ENCODE measurements at places on chromosomes 16 and 17.

DNA sequence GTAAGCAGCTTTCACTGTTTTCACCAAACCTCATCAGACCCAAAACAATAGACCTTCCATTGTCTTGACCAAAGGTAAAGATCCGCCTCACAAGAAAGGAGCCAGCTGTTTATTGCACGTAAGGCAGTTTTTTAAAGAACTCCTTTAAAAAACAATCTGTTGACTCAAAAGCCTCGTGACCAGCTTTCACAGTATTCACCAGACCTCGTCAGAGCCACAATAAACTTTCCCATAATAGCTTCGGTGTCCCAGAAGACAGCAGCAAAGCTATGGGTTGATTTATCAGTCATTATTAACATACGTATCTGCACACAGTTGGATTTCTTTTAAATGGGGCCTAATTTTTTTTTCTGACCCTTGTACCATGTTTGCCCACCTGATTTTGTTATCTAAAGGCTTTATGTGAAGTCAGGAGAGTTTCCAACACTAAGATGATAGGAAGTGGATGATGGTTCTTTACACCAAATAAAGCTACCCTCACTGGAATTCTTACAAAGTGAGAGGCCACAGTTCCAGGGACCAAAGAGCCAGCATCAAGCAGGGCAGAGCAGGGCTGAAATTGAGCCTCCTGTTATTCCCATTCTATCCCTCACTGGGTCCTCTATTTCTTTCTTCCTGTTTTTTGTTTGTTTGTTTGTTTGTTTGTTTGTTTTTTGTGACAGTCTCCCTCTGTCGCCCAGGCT is 17.6 kb upstream of the HELZ start:
- no peak for DNase-seq

DNA sequence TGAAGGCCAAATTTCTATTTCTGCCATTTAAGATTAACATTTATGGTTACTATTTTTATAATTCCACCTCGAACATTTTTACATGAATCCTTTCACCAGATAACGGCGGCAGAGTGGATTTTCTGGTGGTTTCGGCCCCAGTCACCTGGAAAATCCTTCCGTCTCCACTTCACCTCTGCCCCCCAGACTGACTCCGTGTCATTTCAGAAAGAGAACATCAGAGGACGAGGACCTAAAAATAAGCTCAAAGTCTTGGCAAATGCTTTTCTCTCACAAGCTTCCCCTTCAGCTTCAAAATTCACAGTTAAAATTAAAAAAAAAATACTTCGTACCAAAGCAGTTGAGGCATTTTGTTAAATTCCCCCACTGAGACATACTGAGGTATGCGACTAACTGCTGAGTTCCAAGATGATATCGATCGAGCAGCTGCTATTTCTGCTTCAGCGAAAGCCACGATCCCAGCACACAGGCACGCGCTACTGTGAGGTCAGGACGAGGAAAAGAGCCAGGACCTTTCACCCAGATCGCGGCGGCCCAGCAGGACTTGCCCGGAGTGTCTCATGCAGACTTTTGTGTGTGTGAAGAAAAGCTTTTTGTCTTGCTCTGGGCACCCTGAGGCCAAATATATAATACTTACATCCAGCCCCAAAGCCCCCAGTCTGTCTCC is 36.8 kb downstream of the ASPA start:
- no peak for DNase-seq

DNA sequence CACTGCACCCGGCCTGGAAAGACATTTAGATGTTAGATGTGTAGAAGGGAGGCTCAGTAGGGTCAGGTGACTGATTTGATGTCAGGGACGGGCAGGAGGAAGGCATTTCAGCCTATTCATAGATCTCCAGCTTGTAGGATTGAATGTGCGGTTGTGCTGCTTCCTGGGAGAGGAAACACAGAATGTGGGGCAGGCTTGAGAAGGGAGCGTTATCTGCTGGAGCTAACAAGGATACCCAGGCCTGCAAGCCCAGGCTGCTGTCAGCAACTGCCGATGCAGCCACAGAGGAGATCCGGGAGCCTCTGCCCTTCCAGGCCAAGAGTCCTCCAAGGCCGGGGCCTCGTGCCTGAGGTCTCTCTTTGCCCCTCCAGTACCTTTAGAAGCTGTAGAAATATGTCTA is 205.6 kb downstream of the SPECC1 start:
- no peak for DNase-seq

- no peak for DNase-seq
Measured at GRCh38 chr16:11660565-11660964, 7.7 kb upstream of the SNN start.

DNA sequence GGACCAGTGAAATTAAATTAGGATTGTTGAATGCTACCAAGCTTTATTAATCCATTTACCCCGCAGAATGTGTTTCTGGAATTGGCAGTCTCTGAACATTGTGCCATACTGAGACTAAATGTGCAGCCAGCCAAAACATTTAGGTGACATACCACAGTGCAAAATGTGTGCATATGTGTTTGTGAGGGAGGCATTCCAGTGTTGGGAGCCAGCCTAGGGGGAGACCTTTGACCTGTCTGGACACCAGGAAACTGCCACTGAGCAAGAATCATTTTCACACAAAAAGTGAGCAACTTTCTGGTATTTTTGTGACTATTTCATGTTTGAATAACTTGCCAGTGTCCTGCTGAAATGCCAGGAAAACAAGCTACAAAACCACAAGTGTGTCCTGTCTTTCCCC is 64.7 kb upstream of the SLC12A3 start:
- no peak for DNase-seq

- DNase-seq, result no peak
Measured at GRCh38 chr16:28924399-28924761, 658 bp downstream of the RABEP2 start.

DNA sequence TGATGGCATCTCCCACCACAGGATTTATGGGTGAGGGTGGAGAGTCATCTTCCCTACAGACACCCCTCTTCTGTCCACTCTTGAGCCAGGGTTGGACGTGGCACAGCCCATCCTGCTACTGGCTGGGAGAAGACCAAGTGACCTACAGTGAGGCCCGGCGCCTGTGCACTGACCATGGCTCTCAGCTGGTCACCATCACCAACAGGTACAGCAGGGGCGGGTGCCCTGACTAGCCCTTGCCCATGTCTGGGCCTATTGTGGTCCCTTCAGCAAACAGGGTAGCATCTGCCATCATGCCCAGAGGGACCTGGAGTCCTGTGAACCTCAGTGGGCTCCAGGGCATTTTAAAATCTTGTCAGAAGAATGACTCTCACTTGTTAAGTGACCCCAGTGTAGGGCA is 48.2 kb downstream of the MRC2 start:
- DNase-seq, result no peak

DNA sequence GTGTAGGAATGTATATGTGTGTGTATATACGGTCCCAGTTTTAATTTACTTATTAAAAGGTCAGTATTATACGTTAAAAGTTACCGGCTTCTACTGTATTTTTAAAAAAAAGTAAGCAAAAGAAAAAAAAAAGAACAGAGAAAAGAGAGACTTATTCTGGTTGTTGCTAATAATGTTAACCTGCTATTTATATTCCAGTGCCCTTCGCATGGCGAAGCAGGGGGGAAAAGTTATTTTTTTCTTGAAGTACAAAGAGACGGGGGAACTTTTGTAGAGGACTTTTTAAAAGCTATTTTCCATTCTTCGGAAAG is 1.6 kb downstream of the NOG start:
- no peak for DNase-seq

DNA sequence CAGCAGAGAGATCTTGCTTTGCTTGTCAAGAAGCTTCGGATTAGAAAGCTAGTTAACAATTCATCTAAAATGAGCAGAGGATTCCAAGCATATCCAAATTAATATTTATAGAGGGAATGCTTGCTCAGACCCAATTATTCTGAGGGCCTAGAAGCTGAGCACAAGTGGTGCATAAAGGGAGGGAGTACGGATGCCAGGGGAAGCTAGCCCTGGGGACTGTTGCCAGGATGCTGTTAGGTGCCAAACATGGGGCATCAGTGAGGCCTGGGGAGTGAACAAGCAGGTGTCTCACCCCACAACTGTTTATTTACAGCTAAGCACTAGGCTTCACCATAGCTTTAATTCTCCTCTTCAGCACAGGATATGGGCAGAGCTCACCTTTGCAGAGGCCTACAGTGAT is 684.1 kb upstream of the C16orf82 start:
- no peak for DNase-seq

GRCh38 chr16:1997494-1998359 is 8.0 kb downstream of the SYNGR3 start:
- no peak for DNase-seq

GRCh38 chr17:14372461-14372860 is 71.6 kb downstream of the HS3ST3B1 start:
- no peak for DNase-seq

DNA sequence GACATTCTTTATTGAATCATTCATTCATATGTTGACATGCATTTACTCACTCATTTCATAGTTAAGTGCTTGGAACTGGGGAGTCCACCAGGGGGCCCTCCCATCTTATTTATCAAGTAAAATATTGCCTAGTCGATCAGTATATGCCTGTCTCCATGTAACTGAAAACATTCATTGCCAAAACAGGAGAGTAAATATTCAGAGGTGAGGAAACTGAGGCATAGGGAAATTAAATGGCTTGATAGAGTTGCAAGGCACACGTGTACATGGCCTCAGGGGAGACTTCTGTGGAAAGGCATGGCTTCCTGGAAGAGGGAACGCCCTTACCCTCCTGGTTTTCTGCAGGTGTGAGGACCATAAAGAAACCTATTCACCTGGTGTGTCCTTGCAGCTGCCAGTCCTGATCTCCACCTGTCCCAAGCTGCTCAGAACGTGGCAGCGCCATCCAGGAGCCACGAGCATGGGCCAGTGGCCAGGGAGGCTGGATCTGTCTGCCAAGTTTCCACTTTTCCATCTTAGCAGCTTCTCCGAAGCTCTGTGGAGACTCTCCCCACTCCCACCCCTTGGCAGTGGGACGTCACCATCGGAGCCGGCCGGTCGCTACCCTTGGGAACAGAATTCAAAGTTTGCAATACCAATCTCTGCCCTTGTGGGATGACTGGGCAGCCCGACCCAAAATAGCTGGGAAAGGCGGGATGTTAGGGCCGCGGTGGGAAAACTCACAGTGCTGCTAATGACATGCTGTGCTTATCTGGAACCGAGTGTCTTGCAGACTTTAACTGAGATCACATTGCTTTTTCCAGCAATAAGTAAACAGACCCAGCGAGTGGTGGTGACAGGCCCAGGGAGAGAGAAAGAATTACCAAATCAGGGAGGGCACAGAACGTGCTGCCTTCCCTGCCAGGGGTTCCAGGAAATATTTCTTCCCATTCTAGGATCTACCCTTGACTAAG is 4.1 kb upstream of the C1QTNF1 start:
- DNase-seq, result peak; percentile 89

GRCh38 chr17:2871720-2872119 is 75.5 kb downstream of the RAP1GAP2 start:
- no peak for DNase-seq

DNA sequence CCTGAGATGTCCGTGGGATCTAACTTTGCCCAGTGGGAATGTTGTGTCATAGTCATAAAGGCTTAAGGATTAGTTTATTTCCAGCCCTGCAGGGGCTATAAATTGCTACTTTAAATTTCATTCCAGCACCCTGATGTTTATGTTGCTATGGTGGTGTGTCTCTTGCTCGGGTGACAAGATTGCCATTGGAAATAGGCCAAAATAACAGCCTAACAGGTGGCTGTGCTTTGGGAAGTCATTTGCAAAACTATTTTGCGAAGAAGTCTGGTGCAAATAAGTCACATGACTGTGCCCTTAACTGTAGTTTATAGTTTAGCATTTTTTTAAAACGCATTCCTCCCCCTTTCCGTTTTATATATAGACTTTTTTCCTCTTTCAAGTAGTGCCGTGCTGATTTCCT is 23.1 kb downstream of the PITPNC1 start:
- no peak for DNase-seq

DNA sequence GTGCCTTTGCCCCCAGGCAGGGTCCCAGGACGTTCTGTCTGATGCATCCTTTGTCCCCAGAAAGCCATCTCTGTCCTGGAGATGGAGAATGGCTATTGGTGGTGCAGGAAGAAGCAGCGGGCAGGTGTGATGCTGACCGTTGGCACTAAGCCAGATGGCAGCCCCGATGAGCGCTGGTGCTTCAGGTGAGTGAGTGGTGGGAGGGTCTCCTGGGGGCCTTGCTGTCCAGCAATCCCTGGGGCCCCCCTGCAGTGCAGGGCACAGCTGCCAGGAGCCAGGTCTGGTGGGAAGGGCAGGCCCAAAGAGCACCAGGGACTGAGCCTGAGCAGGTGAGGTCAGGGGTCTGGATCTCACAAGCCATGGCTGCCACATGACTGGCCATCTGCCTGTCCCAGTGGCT is 18.1 kb downstream of the TRPV2 start:
- DNase-seq, result no peak

GRCh38 chr16:80176114-80176513 is 364.7 kb upstream of the DYNLRB2 start:
- DNase-seq, result no peak

GRCh38 chr16:81610144-81610842 is 165.7 kb downstream of the CMIP start:
- no peak for DNase-seq

DNA sequence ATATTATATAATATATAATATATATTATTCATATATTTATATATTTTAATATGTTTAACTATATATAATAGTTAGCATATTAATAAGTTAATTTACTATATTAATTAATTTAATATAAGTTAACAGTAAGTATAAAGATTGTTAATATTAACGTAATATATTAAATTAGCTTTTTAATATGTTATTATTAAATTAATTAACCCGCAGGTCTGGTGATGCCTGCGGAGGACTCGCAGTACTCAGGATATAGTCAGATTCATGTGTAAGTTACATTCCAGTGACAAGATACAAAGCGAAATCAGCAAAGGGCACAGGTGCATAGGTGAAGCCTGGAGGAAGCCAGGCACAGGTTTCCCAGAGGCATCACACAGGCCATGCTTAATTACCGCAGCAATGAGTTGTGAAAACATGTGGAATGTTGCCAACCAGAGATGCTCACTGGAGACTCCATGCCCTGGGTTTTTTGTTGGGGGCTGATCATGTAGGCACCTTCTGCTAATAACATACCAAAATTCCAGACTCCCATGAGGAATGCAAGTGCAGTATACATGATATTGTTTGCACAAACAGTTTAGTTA is 130.4 kb upstream of the MPHOSPH6 start:
- DNase-seq, result no peak

GRCh38 chr16:48136547-48137360 is 19.0 kb downstream of the ABCC12 start:
- DNase-seq, result peak; percentile 35

DNA sequence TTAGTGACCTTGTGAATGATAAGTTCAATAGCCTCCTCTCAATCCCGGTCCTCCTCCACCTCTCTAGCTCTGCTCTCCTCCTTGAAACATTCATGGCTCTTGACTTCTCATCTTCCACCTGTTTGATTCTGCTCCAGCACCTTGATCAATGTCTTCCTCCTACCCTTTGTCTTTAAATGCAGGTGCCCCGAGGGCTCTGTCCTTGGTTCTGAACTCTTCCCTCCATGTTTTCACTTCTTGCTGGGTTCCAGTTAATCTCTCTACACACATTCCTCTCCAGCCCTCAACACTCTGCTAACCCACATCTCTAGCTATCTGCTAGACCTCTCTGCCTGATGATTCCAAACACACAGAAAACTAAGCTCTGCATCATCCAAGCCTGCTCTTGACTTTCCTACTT is 13.4 kb downstream of the CD300E start:
- DNase-seq, result no peak

- no peak for DNase-seq
Measured at GRCh38 chr17:29021226-29021625, 15.4 kb upstream of the SEZ6 start.

Data from WERI-Rb-1 (cell line).